Foreskin keratinocyte (primary cell): ENCODE measurements at places on chromosomes 7 and 10. TPM values are rescaled to one million over a fixed set of nuclear protein-coding genes. Genes with fewer than 3 reads are reported as not detected.

KIF11 gene
- polyA plus RNA-seq: 10.7 and 14.6 TPM in 2 replicates

COL28A1 gene
- polyA plus RNA-seq: not detected in 2 replicates

GRCh38 chr10:44259090-44259874 is 125.6 kb downstream of the CXCL12 start:
- no peak for DNase-seq

SLC26A5 gene
- not detected in 2 replicates for polyA plus RNA-seq

DNA sequence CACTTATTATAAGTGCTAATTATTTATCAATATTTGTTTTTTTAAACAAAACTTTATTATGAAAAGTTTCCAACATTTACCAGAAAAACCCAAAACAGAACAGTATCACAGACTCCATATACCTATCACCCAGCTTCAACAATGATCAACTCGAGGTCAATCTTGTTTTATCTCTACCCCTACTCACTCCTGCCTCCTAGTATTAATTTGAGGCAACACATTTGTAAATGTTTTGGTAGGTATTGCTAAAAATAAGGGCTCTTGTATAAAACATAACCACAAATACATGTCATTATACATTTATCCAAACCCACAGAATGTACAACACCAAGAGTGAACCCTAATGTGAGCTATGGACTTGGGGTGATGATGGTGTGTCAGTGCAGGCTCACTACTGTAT is 15.9 kb upstream of the CDH23 start:
- DNase-seq: no peak

GRCh38 chr10:119796039-119796438 is 70.2 kb downstream of the INPP5F start:
- DNase-seq: no peak

DNA sequence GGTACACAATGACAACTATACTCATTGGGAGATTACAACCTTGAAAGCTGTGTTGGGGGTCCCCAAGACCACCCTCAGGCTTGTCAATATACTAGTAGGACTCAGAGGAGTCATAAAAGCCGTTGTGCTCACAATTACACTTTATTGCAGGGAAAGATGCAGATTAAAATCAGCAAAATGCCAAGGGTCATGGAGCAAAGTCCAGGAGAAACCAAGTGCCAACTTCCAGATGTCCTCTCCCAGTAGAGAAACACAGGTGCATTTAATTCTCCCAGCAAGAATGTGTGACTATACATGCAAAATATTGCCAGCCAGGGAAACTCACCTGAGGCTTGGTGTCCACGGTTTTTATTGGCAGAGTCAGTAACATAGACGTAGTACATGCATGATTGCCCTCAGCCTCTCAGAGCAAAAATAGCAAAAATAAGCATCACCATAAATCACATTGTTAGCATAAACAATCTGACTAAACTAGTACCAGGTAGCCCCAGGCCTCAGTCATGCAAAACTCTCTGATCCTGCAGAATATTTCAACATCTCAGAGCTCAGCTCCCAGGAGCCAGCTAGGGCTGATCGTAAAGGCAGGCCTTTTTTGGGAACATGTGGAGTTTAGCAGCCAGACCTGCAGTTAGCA is 50.7 kb downstream of the VIM start:
- peak; percentile 38 for DNase-seq

- no peak for DNase-seq
Observed at GRCh38 chr10:79025199-79025832, 43.5 kb upstream of the ZMIZ1 start.

GRCh38 chr7:42456756-42457276 is 219.8 kb upstream of the GLI3 start:
- no peak for DNase-seq

- no peak for DNase-seq
Observed at GRCh38 chr10:30111340-30112022, 52.1 kb upstream of the JCAD start.

- DNase-seq: peak; percentile 88
Observed at GRCh38 chr7:17638727-17639126, 301.6 kb downstream of the SNX13 start.

ITPRIP gene
- 11.2 and 11.3 TPM in 2 replicates for polyA plus RNA-seq

DNA sequence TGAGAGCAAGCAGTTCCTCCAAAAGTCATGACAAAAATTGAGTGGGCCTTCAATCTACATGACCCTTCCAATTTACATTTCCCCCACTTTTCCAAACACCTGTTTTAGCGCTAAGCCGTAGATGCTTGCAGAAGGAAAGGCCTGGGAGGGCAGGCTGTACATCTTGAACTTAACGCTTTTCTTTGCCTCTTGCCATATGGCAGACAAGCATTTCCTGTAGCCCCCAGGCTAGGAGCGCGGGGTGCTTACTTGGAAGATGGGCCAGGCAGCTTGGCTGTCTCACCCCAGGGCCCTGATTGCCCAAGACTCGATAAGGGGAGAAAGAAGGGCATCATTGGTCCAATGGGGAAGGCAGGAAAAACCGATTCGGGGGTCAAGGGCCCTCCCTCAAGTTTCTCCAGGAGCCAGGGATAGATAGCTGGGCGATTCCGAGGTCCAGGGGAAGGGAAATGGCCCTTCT is 1.8 kb downstream of the HOXA10 start:
- peak; percentile 66 for DNase-seq

FAM25G gene
- 0.36 and 0.87 TPM in 2 replicates for polyA plus RNA-seq

NXPH1 gene
- polyA plus RNA-seq: not detected in 2 replicates

DNA sequence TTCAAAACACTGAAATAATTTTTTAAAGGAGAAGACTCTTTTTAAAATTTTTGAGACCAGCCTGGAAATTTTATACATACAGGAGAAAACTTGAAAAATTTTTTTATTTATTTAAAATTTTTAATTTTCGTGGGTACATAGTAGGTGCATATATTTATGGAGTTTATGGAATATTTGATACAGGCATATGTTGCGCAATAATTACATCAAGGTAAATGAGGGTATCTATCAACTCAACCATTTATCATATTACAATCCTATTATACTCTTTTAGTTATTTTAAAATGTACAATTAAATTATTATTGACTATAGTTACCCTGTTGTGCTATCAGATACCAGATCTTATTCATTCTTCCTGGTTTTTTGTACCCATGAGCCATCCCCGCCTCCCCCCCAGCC is 75.1 kb downstream of the AHCYL2 start:
- DNase-seq: no peak

- no peak for DNase-seq
Observed at GRCh38 chr10:101892782-101893391, 49.3 kb upstream of the KCNIP2 start.

DNA sequence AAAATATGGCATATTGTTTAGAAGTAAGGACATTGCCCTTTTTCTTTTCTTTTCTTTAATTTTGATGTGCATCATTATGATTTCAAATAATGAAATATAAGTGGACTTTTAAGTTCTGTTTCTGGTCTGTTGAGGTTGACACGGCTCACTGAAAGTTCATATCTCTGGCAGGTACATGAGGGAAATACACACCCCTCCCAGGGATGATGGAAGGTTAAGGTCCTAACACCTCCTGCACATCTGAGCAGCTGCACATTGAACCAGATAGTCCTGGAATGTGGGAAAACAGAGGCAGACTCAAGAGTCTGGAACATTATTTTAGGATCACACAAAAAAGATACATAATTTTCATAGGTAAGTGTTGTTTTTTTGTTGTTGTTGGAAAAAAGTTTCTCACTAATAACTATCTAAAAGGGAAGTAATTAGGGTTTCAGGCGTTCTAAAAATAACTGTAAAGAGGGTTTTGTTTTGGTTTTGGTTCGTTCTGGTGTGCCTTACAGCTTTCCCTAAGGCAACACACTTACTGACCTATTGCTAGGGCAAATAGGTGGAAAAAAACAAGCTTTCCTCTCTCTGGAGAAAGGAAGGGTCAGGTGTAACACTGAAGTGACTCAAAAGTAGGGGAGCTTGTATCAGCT is 201.2 kb upstream of the PRKCQ start:
- no peak for DNase-seq

- DNase-seq: no peak
Observed at GRCh38 chr10:127888521-127889312, 4.0 kb downstream of the CLRN3 start.

DNA sequence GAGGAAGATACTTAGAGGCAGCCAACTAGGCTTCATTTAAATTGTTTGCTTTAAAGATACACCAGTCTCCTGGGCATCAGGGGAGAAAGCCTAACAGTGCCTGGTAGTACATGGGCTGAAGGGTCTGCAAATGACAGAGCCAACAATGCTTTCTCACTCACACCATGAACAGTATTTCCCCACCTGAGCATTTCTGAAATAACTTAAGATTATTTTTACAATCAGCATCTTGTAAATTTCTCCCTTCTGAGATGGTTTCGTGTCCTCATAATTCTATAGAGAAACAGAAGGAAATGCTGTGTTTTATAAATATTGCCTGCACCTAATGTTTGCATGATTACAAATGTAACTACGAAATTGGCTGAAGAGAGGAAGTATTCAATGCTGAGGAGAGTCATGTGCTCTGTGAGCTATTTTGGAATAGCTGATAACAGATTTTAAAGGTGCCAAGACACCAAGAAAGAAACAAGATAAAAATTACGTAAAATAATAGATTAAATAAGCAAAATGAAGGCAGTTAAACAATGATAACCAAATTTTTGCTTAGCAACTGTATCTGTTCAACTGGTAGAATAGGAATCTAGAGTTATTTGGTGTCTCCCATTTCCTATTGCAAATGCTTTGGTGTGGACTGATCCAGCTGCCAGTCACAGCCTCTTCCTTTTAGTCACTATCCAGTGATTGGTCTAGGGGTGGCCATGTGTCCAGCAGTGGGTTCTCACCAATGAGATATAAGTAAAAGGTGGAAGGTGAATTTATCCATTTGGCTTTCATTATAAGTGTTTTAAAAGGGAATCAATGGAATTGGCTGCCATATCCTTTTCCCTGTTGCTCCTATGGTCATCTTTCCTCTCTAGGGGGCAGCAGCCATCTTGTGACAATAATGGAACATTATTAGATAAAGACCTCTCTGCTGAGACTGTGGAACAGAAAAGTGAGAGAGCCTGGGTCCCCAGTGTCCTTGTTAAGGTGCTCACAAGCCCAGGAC is 167.9 kb upstream of the SLC26A5 start:
- peak; percentile 9 for DNase-seq

- DNase-seq: no peak
Observed at GRCh38 chr10:75234683-75235374, 928 bp downstream of the COMTD1 start.

- peak; percentile 43 for DNase-seq
Observed at GRCh38 chr10:124671486-124672075, 72.6 kb downstream of the FAM53B start.

- no peak for DNase-seq
Observed at GRCh38 chr7:22802426-22802825, 20.2 kb downstream of the TOMM7 start.

CALHM3 gene
- polyA plus RNA-seq: not detected in 2 replicates

PCDH15 gene
- not detected in 2 replicates for polyA plus RNA-seq

DNA sequence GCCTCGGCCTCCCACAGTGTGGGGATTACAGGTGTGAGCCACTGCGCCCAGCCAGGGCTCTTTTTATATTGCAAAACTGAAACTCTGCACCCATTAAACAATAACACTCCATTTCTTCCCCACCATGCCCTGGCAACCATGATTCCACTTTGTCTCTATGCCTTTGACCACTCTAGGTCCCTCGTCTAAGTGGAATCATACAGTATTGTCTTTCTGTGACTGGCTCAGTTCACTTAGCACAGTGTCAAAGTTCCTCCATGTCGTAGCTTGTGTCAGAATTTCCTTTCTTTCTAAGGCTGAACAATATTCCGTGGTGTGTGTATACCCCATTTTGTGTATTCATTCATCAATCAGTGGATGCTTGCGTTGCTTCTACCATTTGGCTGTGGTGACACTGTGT is 46.2 kb downstream of the CUX1 start:
- DNase-seq: no peak

DNA sequence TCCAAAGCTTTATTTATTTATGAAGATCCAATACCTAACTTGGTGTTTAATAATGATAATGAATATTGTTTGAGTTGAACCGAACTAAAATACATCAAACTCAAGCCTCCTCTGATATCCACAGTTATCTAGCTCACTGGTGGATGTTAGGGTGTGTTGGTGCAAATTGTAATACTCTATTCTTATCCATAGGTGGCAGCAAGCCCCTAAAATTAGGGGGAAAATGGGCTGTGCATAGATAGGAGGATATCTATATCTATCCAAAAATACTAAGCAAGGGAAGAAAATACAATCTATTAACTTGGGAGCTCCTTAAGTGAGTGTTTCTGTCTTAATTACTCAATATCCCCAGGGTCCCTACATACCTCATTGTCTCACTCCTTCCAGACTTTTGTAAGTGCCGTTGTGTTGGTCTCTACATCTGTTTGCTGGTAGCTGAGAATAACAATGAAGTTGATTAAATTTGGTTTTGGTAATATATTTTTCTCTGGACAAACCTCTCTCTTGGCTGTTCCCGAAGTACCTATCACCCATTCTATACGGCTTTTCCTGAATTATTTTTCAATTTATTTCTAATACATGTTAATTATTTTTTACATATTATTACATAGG is 55.0 kb upstream of the VWDE start:
- peak; percentile 39 for DNase-seq

LRRD1 gene
- polyA plus RNA-seq: not detected in 2 replicates

DNA sequence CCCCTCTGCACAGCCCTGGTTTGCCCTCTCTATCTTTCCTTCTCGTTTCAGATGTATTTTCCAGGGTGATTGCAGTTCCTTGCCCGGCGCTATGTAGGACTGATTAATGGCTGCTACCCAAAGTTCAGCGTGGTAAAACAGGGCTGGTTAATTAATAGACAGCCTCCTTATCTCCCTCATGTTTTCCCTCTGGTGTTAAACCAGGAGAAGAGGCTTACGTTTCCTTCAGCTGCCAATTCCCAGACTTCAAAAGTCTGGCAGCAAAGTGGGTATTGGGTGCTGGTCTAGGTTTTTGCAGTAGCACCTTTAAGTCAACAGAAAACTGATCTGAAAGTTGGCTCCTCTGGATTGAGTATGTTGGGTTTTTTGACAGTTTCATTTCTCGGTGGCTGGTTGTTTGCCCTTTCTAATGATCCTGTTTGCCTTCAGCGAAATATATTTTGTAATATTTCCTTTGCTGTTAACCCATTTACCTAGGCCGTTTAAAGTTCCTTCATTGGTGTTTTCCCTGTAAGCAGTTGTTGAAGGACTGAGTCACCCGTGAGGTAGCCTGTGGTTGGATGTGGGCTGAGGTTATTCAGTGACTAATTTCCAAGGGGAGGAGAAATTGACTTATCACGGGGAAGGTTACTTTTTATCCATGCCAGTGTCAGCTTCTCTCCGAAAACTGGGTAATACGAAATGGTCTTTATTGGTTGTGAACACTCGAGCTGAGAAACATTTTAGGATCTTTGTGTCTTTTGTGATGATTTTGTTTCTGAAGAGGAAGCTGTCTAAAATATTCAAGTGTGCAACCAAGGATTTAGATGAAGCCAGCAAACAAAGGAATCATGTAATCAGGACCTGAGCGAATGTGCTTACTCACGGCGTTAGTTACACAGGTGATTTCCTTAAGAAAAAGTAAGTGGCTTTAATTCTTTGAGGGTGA is 257.2 kb downstream of the KIAA1217 start:
- DNase-seq: peak; percentile 96

DNA sequence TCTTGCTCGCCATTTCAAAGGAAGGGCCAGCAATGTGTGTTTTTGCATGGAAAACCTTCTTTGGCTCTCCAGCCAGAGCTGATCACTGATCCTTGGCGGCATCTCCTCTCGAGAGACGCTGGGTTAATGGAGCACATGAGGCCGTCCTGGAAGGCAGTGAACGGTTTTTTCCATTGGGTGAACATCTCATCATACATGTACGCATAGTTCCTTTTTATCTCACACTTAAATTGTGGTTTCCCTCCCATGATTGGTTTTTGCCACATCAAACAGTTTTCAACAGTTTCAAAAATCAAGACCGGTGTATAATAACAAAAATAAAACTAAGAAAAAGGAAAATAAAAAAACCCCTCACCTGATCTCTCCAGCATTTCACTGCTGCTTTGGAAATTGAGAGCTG is 276.4 kb downstream of the TCF7L2 start:
- DNase-seq: no peak

MPP7 gene
- 1.1 and 1.3 TPM in 2 replicates for polyA plus RNA-seq
